ENCODE measurements at places on chromosomes 2 and 18.

DNA sequence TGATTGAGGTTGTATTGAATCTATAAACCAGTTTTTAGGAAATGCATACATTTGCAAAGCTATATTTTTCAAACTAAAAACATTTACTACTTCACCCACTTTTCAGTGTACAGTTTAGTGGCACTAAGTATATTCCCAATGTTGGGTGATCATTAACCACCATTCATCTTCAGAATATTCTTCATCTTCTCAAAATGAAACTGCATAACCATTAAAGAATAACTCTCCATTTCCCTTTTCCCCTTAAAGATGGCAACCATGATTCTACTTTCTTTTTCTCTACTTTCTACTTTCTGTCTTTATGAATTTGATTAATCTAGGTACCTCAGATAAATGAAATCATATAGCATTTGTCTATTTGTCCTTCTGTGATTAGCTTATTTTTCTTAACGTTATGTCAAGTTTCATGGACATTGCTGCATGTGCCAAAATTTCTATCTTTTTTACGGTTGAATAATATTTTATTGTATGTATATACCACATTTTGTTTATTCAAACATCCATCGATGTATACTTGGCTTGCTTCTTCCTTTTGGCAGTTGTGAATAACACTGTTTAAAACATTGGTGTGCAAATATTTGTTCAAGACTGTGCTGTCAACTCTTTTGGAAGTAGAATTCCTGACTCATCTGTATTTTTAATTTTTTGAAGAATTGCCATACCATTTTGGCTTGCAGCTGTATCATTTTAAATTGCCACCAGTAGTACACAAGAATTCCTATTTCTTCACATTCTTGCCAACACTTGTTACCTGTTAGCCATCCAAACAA is 104.9 kb downstream of the RPRM start:
- no peak for DNase-seq

DNA sequence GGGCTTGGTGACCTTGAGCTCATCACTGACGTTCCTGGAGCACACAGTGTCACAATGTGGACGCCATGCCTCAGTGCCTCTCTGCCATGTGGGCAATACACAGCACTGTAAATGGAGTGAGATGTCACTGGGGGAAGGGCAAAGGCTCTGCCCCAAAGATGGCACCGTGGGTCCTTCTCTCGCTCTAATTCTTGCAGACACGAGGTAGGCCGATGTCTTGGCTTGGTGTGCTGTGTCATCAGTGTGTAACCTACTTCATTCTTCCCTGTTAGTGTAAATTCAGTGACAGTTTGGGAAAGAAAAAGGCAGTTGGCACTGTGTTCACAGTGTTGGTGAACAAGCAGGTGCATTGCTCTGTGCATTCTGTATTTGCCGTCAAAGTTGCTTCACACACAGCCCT is 309.3 kb upstream of the MYT1L start:
- DNase-seq, result no peak

- peak; percentile 83 for DNase-seq
Observed at GRCh38 chr2:95345563-95346230, 48.5 kb downstream of the KCNIP3 start.

DNA sequence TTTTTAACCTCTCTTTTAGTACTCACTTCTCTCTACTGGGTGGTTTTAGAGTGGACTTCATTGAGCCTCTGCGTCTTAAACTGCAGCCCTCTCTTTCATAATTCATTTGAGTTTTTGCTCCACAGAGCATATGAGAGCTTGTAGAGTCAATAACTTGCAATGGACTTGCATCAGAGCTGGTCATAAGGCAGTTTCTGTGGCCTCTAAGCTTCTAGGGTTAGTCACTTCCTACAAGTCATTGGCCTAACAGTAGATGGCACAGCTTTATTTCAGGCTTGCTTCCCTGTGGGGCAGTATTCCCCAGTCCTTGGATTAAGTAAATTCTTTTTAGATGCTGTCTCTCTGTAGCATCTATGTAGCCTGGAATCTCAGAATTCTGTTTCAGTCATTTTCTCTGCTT is 1435.7 kb downstream of the LRP1B start:
- DNase-seq, result no peak

DNA sequence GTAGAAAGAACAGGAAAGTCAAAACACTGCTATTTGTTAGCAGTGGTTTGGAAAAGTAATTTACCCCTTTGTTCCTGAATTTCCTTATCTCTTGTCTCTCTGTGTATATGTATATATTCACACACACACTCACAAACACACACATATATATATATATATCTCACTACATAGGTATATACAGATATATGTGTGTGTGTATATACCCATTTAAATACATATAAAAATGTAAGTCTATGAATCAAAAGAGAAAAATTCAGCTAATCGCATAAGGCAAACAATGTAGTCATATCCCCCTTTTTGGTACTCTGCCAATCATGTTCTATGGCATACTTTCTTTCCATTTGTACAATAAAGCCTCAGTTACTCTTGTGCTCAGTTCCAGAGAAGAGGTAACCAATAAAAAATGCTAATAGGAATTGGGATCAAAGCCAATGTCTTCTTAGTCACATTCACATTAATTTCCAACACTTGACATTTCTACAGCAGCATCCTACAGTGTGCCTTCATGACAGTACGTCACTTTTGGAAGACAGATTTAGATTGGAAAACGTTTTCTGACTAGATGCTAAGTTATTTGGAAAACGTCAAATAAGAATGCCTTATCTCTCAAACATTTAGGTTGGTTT is 94.6 kb downstream of the MC4R start:
- DNase-seq, result no peak

DNA sequence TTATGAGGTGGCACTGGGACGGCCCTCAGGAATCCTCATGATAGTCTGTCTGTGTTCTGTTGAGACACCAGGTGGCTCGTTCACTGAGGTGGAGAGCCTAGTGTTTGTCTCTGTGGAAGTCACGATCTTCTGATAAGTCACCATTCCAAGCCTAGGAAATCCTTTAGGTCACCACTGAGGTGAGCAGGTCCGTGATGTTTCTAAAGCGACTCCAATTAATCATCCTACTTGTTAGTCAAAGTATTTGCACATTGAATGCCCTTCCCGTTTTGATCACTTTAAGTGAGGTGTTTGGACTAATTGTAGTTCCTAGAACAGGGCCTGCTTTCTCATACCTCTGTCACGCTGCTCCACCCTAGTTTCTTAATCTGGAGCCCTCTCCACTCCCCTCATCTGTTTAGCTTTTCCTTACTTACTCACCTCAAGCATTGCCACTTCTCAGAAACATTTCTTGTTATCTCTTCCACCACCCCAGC is 28.0 kb upstream of the DSG3 start:
- DNase-seq, result no peak

GRCh38 chr2:45925026-45925425 is 273.6 kb downstream of the PRKCE start:
- DNase-seq, result peak; percentile 43

DNA sequence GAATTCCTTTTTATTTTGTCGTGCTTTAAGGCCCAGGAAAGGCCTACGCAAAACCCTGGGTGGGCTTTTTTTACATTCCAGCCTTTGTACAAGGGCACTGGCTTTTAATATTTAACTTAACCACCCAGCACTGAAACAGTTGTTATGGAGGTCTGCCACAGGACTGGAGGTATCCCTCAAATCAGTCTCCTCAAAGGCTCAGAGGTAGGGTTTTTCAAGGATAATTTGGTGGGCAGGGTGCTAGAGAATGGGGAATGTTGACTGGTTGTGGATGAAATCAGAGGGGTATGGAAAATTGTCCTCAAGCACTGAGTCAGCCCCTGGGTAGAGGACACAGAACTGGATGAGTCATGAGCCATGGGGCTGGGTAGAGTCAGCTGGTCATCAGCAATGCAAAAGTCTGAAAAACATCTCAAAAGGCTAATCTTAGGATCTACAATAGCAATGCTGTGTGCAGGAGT is 443.1 kb downstream of the THSD7B start:
- DNase-seq, result peak; percentile 70

GRCh38 chr2:194087089-194087958 is 1569.7 kb upstream of the SLC39A10 start:
- no peak for DNase-seq

DNA sequence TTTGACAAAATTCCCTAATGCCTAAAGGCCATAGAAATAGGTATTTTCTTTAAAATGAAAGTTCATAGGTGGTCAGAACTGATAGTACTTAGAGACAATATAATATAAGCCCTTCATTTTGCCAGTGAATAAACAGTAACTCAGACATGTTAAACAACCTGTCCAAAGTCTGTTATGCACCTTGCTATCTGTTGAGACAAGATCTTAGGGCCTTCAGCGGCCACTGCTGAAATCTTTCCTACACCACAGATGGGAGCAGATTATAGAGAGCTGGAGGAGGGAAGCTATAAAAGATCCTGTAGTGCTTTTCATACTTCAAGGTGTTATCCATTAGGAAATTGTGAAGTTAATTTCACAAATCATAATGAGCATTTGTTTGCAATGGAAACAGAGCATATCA is 13.8 kb downstream of the CERKL start:
- no peak for DNase-seq

GRCh38 chr2:105038383-105039061 is 653 bp downstream of the MRPS9 start:
- peak; percentile 1 for DNase-seq

DNA sequence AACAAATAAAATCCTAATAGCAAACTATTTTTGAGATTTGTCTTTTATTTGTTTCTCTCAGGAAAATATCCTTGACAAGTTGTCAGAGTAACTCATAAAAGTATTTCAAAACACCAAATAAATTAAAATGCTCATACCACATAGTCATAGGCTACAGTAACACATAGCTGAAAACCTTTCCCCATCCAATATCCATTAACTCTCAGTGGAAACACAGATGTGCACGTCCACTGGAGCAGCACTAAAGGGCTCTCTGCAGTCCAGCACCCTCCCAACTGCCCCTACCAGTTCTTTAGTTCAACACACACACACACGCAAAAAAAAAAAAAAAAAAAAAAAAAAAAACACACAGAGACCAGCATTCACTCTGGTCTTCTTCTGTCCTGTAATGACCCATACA is 879 bp upstream of the XDH start:
- DNase-seq, result no peak

- peak; percentile 71 for DNase-seq
Observed at GRCh38 chr2:196277002-196277401, 105.6 kb upstream of the STK17B start.

GRCh38 chr18:38805256-38805655 is 1239.7 kb upstream of the CELF4 start:
- DNase-seq, result no peak

DNA sequence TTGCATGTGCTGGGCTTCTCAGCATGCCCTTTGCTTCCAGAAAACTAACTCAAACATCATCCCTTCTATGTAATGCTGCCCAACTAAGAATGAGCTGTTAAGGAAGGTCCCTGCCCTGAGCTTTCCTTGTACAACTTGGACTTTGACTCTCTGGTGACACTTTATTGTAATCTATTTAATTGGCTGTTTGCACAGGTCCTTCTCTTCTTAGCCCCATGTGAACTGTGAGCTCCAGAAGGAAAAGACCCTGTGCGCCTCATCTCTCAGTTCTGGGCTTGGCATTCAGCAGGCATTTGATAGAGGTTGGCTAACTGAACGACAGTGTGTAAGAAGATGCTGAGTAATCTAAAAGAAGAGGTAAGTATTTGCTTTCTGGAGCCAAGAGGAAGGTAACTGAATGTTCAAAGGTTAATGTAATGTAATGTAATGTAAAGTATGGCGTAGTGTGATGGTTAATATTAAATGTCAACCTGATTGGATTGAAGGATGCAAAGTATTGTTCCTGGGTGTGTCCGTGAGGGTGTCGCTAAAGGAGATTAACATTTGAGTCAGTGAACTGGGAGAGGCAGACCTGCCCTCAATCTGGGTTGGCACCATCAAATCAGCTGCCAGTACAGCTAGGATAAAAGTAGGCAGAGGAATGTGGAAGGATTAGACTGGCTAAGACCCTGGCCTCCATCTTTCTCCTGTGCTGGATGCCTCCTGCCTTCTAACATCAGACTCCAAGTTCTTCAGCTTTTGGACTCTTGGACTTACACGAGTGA is 60.8 kb upstream of the CCDC195 start:
- DNase-seq, result no peak

GRCh38 chr2:229376866-229377265 is 105.8 kb upstream of the PID1 start:
- DNase-seq, result no peak

GRCh38 chr2:85540133-85540648 is 1.2 kb downstream of the MAT2A start:
- no peak for DNase-seq

DNA sequence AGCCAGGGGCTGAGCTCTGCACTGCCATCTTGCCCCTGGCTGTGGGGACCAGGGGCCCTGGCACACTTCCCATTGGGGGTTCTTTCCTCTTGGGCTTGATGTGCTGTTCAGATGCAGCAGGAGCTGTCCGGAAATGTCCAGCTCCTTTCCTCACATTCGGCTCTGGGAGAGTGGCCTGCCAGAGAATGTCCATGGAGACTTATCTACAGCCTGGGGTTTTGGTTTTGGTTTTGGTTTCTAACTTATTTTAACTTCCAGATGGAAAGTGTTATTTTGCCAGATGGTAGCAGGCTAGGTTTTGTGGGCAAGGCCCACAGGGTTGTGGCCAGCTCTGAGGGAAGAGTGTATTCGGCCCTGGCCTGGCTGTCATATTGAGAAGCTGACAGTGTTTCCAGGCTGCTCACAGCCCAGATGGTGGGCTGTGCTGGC is 177.3 kb downstream of the ANKRD30B start:
- no peak for DNase-seq

- peak; percentile 24 for DNase-seq
Observed at GRCh38 chr18:8367217-8367988, 241.8 kb upstream of the RAB12 start.

GRCh38 chr2:233061591-233062450 is 1.7 kb downstream of the INPP5D start:
- DNase-seq, result no peak

DNA sequence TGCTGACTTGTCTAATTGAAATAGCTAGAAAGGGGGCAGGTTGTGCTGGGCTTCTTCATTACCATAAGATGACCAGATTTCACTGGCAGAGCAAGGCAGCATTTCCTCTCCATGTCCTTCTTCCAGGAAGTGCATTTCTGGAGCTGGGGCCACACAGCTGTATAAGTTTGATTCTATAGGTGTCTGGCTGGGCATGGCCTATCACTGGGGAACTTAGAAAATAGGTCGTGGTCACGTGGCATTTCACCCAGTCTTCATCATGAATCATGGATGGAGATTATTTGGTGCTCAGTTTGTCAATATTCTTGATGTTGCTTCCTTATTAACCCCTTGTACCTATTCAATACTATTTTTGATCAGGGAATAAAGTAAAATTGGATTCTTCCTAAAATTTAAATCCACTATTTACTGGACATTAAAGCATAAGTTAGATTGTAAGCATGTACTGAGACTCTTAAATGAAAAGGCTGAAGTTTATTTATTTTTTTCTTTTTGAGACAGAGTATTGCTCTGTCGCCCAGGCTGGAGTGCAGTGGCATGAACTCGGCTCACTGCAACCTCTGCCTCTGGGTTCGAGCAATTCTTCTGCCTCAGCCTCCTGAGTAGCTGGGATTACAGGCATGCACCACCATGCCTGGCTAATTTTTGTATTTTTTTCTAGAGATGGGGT is 49.5 kb upstream of the TMEM87B start:
- peak; percentile 27 for DNase-seq

GRCh38 chr2:240479111-240479501 is 43.6 kb downstream of the GPC1 start:
- no peak for DNase-seq
